ENCODE measurements at places on chromosomes 1 and 21. TPM values are rescaled to one million over a fixed set of nuclear protein-coding genes. Genes with fewer than 3 reads are reported as not detected.
A peak's percentile ranks its signal among the peaks of the same experiment; 100 is the strongest.

Gene PTGS2
- total RNA-seq, result 0.03 TPM

Gene SPRR5
- total RNA-seq, result not detected

Gene SLC6A9
- total RNA-seq, result not detected

Gene RNU1-1
- not detected for total RNA-seq

Gene TMEM61
- total RNA-seq, result not detected

Gene ANGPTL3
- not detected for total RNA-seq

Gene KCNQ4
- not detected for total RNA-seq

Gene ZBTB8B
- total RNA-seq, result not detected

GRCh38 chr1:154391086-154391770, 13.9 kb upstream of the IL6R start:
- DNase-seq, result no peak

DNA sequence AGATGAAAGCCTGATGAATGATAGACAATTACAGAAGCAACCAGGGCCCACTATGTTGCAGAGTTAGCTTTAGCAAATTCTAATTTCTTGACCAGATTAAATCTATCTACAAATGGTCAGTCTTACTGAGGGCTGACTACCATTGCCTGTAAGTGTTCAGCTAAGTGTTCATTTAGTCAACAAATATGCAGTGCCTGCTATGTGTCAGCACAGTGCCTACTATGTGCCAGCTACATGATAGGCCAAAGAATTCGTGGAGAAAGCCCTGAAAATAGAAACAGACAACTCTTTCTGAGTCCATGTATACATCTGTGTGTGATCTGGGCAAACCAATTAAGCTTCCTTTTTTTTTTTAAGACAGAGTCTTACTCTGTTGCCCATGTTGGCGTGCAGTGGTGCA, 212.8 kb downstream of the SMYD3 start:
- no peak for DNase-seq

- no peak for DNase-seq
These were observed 22.5 kb downstream of the ZSCAN20 start for GRCh38 chr1:33494929-33495328.

- DNase-seq, result peak; percentile 77
These were observed 26.5 kb downstream of the GPR137B start for GRCh38 chr1:236168716-236169429.

- DNase-seq, result no peak
These were observed 18.8 kb upstream of the ARHGEF10L start for GRCh38 chr1:17520473-17521319.

DNA sequence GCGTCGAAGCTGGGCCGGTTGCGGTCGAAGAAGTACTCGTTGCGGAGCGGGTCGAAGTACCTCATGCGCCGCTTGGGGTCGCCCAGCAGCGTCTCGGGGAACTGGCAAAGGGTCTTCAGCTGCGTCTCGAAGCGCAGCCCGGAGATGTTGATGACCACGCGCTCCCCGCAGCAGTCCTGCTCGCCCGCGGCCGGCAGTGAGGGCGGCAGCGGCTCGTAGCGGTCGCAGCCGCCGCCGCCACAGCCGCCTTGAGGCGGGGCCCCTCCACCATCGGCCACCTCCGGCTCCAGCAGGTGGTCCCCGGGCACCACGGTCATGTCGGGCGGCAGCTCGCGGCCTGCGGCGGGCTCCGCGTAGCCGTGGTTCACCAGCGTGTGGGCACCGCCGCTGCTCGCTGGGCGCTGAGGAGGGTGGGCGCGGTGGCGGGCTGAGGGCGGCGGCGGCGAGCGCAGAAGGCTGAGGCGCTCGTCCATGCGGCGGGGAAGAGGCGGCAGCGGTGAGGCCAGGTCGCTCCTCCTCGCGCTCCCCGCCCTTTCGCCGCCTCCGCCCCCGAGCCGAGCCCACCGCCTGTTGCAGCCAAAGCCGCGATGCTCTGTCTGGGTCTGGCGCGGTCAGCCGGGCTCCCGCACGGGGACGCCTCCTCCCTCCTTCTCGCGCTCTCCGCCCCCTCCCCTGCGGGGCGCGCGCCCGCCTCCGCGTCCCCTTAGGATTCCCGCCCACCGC, at the start of gene KCNA3:
Gene KCNA3 (minus strand): TSS at position 604 of the 723 bp plus-strand sequence. CDS start 131 bp downstream, at position 473.
- DNase-seq, result peak; percentile 21

- DNase-seq, result no peak
These were observed 34.1 kb upstream of the GPR153 start for GRCh38 chr1:6294890-6295556.

DNA sequence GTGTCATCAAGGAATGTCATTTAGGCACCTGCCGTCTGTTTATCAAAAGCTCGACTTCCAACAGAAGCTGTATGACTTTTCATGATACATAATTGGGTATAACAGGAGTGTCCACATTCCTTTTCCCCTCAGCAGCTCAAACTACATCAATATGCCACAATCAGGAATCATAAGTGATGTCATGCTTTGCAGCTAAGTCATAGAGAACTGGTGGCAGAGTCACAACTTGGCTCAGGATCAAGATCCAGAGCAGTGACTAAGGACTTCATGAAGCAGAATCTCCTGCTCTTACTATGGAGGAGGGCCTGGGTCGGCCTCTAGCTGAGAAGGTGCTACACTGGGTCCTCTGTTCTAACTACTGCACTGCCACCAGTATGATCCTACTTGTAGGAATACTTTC, 36.5 kb upstream of the AGBL4 start:
- DNase-seq, result peak; percentile 16

- no peak for DNase-seq
These were observed 124.5 kb downstream of the CRB1 start for GRCh38 chr1:197392541-197392940.

DNA sequence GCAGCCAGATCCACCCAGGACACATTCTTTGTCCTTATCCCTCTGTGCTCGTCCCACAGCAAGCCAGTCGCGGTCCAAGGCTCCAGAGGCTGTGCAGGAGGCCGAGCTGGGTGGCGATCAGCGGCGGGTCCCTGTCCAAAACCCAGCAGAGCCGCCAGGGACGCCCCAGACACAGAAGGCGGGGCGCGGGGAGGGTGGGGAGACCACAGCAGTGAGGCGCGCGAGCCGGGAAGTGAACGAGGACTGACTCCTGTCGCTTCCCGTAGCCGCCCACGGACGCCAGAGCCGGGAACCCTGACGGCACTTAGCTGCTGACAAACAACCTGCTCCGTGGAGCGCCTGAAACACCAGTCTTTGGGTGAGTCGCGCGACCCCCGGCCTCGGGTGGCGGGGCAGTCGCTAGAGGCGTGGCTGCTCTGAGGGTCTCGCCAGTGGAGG, at the start of gene LGALS8:
Gene LGALS8 (plus strand): TSS at position 279 of the 438 bp plus-strand sequence. CDS start 2,089 bp downstream, outside the sequence.
- DNase-seq, result peak; percentile 67

GRCh38 chr1:69787151-69787550, 219.4 kb downstream of the LRRC7 start:
- DNase-seq, result no peak

DNA sequence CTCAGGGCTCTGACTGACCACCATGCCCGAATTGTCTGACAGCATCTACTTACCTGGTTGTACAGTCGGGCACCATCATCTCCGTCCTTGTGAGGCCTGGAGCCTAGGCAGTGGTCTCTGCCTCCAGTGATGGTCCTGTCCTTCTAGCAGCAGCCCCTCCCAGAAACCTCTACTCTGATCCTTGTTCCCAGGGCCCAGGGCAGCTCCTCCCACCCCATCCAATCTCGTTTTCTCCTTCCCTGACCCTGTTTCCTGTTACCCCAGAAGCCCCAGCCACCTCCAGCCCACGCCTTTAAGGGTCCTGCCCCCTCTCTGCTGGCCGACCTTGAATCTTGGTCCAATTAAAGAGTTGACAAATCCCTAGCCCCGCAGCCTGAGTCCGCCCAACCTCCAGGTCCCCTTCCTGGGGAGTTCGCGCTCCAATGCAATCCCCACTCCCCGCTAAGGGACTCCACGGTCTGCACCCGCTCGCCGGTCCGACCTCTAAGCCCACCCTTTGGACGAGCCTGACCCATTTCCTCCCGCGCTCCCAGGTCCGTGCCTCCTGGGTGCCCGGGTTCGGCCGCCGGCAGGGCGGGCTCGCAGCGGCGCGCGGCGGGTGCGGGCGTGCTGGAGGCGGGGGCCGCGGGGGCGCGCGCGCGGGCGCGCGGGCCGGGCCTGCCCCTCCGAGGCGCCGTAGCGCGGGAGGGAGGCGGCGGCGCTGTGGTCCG, at the start of gene B4GALT2:
Gene B4GALT2 (plus strand): TSS at position 660 of the 710 bp plus-strand sequence. CDS start 1,951 bp downstream, outside the sequence.
- no peak for DNase-seq
